Mesenchymal stem cell (in vitro differentiated cells and primary cell): ENCODE measurements at places on chromosomes 2 and 18.

DNA sequence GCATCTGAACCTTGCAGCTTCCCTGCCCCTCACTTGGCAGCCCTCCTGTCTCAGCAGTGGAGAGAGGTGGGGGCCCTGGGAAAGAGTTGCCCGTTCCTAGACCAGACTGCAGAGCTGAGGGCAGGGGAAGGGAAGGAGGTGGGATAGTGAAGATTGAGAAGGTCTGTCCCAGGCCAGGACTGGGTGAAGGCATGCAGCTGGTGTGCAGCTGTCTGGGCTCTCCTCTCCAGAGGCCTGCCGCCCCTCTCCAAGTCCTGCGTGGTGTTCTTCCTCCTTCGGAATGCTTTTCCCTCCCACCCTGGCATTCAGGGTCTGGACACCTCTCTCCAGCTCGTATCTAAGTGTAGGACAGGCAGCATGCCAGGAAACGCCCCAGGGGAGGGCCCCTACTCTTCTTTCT is 323.5 kb downstream of the CELF4 start:
- no peak for DNase-seq

DNA sequence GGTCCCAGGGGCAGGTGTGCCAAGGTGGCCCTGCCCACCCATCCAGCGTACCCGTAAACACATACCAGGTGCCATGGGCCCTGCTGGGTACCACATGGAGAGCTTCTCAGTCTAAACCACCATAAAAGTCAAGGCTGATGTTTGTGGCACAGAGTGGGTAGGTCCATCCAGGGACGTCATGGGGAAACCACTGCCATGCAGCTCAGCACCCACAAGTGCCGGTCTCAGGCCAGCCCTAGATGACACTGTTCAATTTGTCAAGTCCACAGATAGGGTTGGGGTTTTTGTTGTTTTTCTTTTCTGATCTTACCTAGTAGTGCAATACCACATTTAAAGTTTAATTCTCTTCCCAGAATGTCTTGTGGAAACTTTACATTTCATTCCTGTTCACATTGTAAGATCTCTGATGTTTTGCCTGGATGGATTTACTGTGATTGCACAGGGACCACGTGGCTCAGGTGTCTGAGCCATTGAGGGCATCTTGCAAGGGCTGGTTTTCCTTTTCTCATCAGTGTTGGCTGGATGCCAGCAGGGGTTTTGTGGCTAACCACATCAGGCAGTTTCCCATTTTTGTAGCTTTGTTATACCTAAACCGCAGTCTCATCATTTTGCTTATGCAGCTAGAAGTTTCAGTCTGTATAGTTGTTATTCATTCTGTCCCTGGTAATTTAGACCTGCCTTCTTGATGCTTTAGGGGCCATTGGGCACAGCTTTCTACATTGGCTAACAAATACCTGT is 64.7 kb downstream of the STK25 start:
- peak; percentile 36 for DNase-seq

- no peak for DNase-seq
Observed at GRCh38 chr2:56357655-56358295, 174.0 kb downstream of the CCDC85A start.

DNA sequence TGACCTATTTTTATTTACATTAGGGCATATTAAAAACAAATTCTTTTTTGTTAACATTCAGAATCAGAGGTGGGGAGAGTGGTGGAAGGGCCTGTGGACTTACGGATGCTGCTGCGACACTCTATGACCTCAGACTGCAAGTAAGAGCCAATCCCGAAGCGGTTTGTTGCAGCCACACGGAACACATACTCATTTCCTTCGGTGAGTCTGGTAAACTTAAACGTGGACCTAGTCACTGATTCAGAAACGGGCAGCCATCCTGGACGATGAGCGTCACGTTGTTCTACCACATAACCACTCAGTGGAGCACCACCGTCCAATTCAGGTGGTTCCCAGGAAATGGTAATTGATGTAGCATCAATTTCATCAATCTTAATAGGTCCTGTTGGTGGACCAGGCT is 61.9 kb downstream of the PLEKHA3 start:
- no peak for DNase-seq

DNA sequence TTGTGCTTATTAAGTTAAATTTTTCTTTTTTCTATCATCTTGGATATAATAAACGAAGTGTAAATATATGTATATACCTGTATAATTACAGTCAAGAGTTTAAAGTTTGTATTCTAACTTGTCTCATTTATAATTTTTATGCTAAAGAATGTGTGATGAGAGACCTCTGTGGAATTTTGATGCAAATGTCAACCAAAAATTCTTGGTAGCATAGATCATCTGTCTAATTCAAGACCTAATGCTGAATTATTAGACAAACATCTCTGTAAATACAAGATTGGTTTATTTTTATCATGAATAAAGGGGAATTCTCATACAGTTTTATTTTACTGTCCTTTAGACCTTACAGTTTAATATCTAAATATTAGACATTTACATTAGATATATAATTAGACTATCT is 149.2 kb upstream of the VWC2L start:
- DNase-seq: no peak

GRCh38 chr2:74253306-74253970 is 55.0 kb downstream of the MTHFD2 start:
- no peak for DNase-seq

- no peak for DNase-seq
Observed at GRCh38 chr2:20487030-20487391, 40.1 kb downstream of the RHOB start.

DNA sequence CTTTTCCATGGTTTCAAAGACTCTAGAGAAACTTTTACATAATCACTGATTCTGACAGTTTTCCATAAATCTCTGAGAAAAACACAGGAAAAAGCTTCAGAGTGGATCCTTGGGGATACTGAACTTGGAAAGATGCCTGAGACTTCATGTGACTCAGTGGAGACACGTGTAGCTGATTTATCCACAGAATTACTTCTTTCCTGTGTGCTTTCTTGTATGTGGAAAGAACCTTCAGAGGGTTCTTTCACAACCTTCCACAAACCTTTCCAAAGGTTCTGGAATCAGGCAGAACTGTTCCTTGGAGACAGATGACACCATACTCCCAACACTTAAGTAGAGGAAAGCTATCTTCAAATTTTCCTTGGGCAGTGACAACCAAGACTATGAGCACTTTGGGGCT is 207.2 kb downstream of the RND3 start:
- DNase-seq: peak; percentile 97

- DNase-seq: no peak
Observed at GRCh38 chr2:174615871-174616436, 18.4 kb upstream of the WIPF1 start.

DNA sequence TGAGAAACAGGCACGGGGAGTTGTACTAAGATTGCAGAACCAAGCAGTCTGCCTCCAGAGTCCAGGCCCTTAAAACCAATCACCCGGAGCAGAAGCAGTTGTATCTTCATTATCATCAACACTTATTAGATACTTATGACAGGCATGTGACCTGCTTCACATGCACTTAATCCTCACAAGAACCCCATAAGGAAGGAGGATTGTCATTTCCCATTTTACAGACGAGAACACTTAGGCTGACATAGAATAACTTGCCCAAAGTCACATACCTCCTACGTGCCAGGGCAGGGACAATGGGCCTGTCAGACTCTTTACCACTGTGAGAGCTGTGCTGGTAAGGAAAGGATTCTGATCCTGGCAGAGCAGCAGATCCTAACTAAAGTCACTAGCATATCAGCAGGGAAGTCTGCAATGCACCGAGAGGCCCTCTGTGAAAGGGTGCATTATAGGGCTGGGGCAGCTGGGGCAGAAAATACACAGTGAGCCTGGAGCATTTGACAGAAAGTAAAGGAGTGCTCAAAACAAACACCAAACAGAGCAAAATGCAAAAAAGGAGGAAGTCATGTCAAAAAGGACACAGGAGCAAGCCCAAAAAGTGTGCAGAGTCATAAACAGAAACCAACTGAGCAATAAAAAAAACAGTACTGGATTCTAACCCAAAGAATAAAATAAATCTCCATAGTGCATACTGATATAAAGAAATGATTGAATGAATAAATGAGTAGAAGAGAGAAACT is 55.9 kb upstream of the SP3 start:
- DNase-seq: no peak

DNA sequence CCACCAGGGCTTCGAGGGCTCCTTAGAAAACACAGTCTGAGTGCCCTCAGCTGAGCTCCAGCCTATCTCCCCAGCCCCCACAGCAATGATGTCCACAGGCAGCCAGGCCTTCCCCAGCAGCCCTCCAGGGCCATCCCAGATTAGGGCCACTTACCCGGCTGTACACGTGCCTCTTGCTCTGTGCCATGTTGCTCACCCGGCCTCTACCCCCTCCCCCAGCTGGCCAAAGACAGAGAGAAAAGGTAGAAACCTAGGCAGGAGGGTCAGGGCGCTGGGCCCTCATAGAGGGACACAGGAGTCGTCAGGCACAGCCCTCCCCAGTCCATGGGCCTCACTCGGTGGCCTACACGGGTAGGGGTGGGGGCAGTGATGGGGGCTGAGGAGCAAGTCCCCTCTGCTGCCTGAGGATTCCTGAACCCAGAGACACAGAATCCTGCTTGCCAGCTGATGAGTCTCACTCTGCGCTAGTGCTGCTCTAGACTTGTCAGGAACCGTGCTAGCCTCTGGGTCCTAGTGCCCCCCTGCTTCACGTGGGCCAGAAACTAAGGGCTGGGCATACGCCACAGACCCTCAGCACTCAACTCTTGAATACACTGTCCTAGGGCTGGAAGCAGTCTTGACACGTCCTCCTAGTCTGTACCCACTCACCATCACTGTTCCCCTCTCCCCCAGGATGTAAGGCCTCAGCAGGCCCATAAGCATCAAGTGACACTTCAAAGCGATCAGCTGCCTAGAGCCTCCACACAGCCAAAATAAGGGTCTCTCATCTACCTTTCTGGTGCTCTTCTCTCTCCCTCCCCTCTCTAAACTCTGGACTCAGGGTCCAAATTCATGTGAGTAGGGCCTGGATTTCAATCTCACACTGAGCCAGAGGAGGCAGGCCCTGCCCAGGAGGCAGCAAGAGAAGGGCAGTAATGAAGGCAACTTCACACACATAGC is at the start of gene DCTN1:
TSS of gene DCTN1 (minus strand) at position 461 of the 939 bp plus-strand sequence. CDS start at position 187, 274 bp downstream.
- DNase-seq: peak; percentile 81

DNA sequence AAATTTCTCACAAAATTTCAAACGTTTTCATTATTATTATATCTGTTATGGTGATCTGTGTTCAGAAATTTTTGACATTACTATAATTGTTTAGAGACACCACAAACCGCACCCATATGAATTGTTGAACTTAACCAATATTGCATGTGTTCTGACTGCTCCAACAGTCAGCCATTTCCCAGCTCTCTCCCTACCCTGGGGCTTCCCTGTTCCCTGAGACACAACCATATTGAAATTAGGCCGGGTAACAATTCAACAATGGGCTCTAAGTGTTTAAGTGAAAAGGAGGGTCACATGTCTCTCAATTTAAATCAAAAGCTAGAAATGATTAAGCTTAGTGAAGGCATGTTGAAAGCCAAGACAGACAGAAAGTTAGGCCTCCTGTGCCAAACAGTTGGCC is 424.0 kb downstream of the DSC3 start:
- no peak for DNase-seq

- DNase-seq: no peak
Observed at GRCh38 chr2:130837811-130838565, 1.3 kb downstream of the ARHGEF4 start.

GRCh38 chr2:178860551-178860950 is 53.3 kb upstream of the TTN start:
- no peak for DNase-seq

DNA sequence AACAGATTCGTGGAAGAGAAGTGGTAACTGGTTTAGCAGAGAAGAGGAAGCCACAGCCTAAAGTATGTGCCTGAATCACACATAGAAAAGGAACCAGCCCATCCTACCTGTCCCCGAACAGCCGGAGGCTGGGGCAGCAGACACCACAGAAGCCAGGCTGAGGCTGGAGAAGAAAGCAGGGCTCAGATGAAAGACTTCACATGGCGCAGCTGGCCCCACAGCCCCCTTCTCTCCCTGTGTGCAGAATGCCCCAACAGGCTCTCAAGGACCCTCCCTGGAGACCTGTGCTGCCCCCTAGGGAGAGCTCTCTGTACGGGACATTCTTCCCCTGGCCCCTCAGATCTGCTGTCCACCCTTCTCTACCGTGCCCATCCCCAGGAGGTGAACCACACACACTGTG is 83.5 kb upstream of the RAB12 start:
- DNase-seq: no peak

DNA sequence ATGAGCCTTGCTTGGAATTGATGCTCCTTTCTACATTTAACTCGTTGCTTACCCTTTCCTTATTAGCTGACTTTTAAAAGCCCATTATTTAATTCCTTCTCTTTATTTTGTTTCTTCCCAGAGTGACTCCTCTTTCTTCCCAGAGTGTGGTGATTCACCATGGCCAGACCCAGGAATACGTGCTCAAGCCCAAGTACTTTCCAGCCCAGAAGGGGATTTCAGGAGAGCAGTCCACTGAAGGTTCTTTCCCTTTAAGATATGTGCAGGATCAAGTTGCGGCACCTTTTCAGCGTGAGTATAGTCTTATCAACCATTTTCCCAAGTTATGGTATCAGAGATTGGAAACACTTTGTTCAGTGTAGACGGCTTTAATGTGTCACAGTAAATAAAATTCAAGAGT is 163.7 kb downstream of the LTBP1 start:
- DNase-seq: peak; percentile 77

GRCh38 chr2:171180229-171180930 is 19.7 kb upstream of the TLK1 start:
- no peak for DNase-seq
